Suppressor macrophage treated with lipopolysaccharide for 1 hour (primary cell): ENCODE measurements at places on chromosomes 11 and 22.

DNA sequence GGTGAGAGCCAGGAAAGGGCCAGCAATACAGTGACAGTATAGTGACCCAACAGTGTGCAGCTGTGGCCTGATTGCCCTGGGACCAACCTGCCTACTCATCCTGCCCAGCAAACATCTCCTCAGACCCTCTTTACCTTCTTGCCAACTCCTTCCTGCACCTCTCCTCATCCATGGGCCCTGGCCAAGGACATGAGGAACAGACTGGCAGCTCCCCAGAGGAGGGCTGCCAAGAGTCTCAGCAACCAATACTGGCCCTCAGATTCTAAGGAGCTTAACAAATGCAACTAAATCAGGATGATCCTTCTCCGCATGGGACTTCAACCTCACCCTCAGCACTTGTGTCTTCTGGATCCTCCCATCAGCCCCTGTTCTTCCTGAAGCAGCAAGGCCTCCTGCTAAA, 77.0 kb downstream of the RPL27A start:
- DNase-seq, result no peak

DNA sequence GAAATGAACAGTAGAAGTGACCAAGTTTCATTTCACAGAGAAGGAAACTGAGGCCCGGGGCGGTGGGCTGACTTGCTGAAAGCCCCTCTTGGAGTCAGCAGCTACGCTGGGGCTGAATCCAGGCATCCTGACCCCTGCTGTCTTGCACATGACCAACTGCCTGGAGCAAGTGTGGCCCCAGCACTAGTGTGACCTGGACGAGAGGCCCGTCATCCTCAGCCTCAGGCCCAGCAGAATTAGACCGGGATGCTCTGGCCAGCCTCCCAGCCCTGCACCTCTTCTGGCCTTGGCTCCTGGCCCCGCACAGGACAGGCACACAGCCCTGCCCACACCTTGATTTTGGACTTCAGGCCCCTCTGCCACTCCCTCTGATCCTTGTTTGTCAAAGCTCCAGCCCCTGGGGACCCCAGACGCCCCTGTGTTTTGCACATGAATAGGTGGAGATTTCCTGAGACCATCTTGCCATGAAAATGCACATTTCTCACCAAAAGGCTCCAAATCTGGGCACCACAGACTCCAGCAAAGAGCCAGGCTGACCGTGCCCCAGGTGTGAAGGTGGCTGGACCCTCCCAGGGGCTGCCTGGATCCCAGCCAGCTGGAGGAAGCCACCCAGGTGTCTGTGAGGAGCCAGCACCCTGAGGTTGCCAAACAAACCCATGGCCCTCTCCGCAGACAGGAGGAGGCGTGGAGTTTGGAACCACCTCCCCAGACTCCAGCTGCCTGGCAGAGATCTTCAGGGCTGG, 24.9 kb downstream of the FGF4 start:
- no peak for DNase-seq

DNA sequence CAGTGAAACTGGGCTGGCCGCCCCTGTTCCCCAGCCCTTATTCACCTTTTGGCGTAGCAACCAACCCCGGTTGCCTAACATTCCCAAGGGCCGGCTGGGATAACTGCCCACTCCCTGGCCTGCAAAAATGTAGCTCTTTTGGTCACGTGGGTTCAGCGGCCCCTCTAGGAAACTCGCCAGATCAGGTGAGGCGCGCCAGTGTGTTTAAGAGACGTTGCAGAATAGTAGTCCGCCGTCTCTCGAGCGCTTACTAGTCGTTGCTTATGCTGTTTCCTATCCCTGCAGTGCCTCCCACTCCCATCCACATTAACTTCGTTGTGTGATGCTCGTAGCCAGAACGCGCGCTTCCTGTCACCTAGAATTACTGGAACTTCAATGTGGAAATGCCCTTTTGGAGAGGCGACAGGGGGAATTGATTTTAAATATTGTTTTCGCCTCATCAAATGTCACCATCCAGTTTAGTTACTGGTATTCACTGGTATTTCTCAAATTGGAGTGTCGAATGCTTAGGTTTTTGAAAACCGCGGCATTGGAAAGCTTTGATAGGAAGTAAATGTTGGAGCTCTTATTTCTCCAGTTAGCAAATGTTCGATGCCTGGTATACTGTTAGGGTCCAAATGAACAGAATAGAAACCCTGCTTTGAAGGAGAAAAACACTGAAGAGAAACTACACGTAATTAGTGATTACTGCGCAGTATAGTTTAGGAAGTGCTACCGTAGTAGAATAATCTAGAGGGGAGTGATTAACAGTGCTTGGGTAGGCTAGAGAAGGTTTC, 823 bp downstream of the CEP57 start:
- DNase-seq, result peak; percentile 34

GRCh38 chr22:33720166-33720878, 200.0 kb downstream of the LARGE1 start:
- no peak for DNase-seq
